ENCODE measurements at places on chromosomes 2 and 18.

DNA sequence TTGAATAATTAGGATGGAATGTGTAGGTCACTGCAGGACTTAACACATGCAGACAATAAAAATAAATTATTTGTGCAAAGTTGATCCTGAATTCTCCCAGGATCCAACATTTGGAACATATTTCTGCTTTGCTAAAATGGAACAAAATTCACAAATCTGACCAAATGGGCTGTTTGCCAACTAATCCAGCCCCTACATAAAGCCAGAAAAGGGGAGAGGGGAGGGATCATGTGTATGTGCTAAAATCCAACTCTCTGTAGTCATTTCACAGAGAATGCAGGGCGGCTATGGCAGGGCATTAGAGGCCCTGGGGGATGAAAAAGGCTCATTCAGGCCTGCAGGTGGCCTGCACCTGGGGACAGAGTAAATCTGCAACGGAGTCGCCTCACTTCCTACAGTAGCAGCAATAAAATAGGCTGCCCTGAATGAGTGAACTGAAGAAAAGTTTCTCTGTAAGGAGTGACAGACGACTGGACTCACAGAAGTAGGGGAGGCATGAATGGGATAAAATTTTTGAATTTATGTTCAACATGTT, 4.0 kb upstream of the ZFP36L2 start:
- no peak for DNase-seq

GRCh38 chr2:216402751-216403150, 9.5 kb upstream of the SMARCAL1 start:
- DNase-seq, result no peak

DNA sequence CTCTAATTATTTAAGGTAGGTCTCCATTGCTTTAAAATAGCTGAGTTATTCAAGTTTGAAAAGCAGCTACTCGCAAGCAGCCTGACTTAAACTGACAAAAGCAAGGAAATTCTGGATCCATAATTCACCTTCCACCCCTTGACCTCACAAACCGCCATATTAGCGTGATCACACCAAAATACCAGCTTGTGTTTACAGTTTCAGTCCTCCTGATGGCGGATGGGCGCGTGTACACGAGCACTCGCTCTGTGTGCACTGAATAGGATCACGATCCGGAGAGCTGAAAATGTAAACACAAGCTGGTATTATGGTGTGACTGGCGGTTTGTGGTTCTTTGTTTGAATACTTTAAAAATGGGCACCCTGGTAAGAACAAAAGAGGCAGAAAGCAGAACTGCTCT, 42.4 kb upstream of the PSMD14 start:
- DNase-seq, result no peak

- no peak for DNase-seq
These were observed 279.7 kb downstream of the MBD2 start for GRCh38 chr18:53944721-53945120.

GRCh38 chr18:48165111-48165866, 234.8 kb upstream of the SMAD2 start:
- no peak for DNase-seq

GRCh38 chr18:80107426-80107825, 1.6 kb upstream of the ADNP2 start:
- DNase-seq, result no peak

DNA sequence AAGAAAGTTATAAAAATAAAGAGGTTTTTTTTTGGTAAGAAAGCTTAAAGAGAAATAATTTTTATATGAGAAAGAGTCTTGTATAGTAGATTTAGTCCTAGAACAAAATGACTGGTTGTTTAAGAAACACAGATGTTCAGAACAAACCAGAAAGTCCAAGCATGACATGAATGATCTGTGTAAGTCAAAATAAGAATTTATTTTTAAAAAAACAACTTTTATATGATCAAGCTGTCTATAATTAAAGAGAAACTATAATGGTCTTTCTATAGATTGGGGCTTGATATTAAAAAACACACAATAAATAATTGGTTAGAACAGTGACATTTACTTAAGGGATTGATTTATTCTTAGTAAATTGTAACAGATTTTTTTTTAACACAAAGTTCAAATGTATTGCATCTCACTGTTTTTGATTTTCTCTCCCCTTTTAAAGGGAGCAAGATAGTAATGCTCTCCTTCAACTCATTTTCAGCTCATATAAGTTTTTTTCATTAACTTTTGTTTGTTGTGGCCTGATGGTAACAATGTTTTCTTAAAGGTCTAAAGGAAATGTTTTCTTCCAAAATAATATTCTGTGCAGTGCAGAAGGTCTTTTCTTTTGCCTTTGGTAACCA, 1256.8 kb downstream of the LRP1B start:
- DNase-seq, result no peak

GRCh38 chr2:157172239-157172638, 85.3 kb upstream of the GALNT5 start:
- no peak for DNase-seq

GRCh38 chr18:44036501-44036900, 644.2 kb upstream of the SETBP1 start:
- no peak for DNase-seq

- no peak for DNase-seq
These were observed 70.3 kb upstream of the GPC1 start for GRCh38 chr2:240364961-240365775.

DNA sequence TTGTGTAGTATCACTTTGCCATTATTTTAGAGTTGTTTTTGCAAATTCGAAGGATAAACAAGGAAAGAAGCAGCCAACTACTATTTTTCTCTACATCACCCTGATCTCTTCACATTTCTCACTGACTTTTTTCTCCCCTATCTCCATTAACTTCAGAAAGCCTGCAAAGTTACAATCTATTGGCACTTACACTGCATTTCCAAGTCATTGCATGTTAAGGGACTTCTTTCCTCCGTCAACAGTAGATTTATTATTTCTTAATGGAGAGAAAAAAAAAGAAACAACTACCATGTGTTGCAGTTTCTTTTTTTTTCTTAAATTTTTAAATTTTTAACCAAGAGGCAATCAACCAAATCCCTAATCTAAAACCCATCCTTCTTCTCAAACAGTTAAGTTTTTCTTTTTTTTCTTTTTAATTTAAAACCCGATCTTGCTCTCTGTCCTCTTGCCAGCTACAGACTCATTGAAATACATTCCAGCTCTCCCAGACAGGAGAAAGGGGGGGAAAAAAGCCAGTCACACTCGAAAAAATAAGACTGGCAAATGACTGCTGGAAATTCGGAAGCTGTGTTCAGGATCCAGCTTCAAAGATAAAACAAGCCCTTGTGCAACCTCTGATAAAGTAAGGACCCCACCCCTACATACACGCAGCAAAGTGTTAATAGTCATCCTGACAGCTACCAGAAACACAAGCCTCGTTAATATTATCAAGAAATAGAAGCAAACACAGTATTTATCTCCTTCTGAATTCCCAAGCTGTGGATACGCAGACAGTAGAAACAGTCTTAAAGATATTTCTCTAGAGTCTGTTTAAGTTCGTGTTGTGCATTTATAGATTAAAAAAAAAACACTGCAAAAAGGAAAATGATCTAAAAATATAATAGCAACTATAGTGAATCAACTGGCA, 1.3 kb downstream of the LRRTM4 start:
- DNase-seq, result no peak

- no peak for DNase-seq
These were observed 178.8 kb downstream of the ANAPC1 start for GRCh38 chr2:111705239-111705638.

GRCh38 chr2:176118601-176119339, 2.2 kb downstream of the HOXD10 start:
- DNase-seq, result peak; percentile 38

GRCh38 chr2:170145191-170145590, 32.8 kb upstream of the MYO3B start:
- no peak for DNase-seq

DNA sequence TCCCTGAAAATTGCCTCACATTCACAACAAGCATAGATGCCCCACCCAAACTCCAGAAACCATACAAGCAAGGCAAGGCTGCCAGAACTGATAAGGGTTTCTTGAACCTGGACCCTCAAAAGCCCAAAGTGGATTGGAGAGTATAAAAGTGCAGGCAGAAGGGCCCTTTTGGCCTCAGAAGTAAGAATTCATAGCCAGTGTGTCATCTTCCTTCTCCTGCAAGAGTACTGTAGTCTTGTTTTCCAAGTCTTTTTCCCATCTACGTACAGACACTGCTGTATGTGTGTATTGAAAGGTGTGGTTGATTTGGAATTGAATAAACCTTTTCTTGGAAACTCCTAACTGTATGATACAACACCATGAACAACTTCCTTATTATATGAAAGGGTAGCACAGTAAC, 46.8 kb downstream of the ZC3H15 start:
- no peak for DNase-seq

DNA sequence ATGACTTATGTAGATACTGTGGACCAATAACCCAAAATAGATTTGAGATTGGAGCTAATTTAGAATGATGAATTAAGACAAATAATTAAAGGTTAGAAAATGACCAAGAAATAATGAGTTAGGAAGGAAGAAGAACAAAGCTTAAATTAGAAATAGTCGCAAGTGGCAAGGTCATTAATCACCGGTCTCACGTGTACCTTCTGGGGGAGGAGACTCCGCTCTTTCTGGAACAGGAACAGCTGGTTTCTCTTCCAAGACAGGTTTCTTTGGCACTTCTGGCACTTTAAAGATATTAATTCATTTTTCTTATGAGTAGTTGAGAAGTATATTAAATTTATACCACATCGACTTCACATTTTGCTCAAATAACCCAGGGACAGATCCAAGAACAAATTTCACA, 156.7 kb downstream of the TTN start:
- DNase-seq, result no peak

GRCh38 chr18:48622911-48623431, 84.1 kb downstream of the CTIF start:
- DNase-seq, result peak; percentile 71

DNA sequence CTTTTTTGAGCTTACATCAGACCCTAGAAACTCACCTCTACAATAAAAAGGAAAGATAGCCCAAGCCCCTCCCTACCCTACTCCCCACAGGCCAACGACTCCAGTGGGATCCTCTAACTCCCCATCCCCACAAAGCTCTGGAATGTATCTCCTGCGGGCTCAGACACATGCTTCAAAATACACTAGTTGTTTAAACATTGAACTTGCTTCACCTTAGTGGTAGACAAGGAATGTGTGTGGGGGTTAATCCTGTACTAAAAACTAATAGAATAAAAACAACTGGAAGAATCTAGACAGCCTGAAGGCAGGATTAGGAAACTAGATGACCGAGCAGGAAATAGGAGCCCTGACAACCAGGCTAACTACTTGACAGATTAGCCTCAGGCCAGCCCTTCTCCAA, 211.5 kb downstream of the SUCLG1 start:
- no peak for DNase-seq

DNA sequence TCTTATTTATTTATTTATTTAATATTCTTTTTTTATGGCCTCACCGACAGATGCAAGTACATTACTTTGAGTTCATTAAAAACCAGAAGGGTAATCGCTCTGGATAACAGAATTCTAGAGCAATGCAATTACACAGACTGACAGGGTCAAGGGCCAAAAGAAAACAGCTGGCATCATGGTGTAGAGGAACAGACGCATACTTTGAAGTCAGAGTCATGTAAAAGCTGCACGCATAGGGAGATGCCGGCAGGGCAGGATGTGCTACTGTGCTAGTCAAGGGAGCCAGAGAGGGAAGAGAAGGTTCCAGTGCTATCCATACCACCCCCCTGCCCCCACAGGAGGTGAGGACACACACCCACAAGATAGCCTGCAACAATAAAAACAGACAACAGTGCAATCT, 115.2 kb upstream of the TFCP2L1 start:
- no peak for DNase-seq

DNA sequence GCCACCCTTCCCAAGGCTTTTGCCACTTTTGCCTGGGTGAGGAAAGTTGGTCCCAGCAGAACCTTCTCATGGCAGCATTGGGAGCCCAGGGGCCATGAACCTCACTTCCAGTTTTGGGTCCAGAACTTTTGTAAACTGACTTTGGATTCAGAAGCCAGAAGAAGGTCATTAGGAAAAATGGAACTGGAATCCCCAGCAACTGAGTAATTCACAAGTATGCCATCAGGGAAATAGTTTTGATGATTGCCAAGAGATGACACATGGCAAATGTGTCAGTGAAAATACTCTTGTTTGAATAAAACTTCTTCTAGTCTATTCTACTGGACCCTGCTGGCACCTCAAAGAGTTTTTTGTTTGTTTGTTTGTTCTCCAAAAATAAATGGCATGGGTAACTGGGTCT, 203.7 kb downstream of the SETBP1 start:
- DNase-seq, result no peak

DNA sequence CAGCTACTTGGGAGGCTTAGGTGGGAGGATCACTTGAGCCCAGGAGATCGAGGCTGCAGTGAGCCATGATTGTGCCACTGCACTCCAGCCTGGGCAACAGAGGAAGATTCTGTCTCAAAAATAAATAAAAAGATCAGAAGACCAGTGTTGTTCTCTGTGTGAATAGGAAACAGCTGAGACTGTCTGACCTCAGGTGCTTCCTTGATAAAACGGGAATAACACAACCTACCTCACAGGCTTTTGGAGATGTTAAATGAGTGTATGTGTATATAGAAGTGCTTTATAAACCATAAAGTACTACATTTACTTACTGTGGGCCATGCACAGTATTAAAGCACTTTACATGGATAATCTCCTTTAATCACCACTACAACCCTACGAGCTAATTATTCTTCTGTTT, 9.9 kb upstream of the CETN1 start:
- no peak for DNase-seq

GRCh38 chr2:18651842-18652774, 62.7 kb upstream of the NT5C1B start:
- DNase-seq, result no peak

DNA sequence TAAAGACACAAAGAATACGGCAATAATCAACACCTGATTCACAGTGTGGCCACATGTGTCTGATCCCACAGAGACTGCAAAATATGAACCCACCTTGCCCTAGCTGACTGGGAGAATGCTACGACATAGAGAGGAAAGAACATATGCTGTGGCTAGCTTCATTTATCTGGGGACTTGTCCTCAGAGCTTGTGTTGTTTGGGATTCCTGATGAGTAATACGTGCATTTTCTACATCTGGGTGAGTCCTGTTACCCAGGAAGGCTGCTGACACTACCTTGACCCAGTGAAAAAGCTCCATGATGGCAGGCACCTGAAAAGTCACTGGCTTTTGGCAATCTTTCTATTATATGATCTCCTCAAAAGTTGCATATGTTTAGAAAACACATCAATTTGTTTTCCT, 427.7 kb upstream of the LYPD1 start:
- DNase-seq, result no peak

DNA sequence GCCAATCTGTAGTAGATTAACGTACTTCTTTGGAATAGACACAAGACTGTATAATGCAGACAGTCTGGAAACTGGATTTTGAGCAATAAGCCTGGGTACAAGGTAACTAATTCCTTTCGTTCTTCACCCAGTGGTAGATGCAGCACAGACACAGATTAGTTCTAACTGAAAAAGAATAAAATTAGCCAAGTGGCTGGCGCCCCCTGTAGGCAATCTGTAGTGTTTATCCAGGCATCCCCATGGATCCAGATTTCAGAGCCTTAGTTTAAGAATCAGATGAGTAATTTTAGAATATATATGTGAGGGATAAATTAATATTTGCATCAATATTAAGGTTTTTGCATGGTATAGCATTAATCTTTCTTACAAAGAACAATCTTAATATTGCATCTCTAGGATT, 563.9 kb downstream of the DCC start:
- DNase-seq, result no peak

- DNase-seq, result peak; percentile 18
These were observed 56.9 kb downstream of the ITGA6 start for GRCh38 chr2:172484253-172484652.

- DNase-seq, result no peak
These were observed 75.8 kb upstream of the WIPF1 start for GRCh38 chr2:174673440-174673839.
